ENCODE measurements at places on chromosomes 11 and 22.

DNA sequence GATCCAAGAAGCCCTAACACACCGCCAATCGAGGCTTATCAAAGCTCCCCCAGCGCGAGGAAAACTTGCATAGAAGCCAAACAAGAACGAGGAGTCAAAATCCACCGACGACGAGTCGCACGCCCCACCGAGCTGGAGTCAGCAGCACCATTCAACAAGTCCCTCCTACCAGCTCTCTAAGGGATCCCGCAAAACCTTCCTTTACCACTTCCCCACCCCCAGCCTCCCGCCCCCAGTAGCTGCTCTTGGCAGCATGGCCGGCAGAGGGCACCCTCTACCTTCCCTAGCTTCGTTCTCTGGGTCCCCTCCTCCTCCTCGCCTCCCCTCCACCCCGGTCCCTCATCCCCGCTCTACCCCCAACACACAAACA lies 1.4 kb downstream of the BDNF start:
- peak; percentile 91 for DNase-seq

- DNase-seq = no peak
These were observed 212.5 kb downstream of the TBC1D22A start for GRCh38 chr22:46974631-46975585.

- DNase-seq = peak; percentile 51
These were observed 3.7 kb downstream of the MICALL1 start for GRCh38 chr22:37909766-37910165.

GRCh38 chr11:8282631-8283030 lies 19.0 kb upstream of the LMO1 start:
- no peak for DNase-seq

GRCh38 chr11:69934861-69935494 lies 115.8 kb upstream of the FGF3 start:
- DNase-seq = no peak

- no peak for DNase-seq
These were observed 84.3 kb downstream of the PHF21A start for GRCh38 chr11:46036969-46037368.

GRCh38 chr11:68314203-68315170 lies 2.1 kb downstream of the LRP5 start:
- DNase-seq = no peak

DNA sequence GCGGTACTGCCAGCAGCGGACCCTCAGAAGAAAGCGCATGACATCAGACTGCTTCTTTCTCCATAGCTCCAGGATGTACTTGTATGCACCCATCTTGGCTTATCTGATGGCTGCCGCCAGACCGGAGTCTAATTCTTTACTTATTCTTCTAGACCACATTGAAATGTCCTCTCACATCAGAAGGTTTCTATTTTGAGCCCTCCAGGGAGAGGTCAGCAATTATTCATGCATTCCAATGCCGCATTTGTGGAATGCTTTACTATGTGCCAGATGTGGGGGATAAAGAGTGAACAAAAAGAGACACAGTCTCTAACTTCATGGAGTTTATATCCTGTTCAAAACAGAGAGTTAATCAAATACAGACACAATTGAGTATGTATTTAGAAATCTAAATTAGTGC lies 230.1 kb downstream of the MIAT start:
- DNase-seq = peak; percentile 82

GRCh38 chr11:67071420-67072284 lies 15.0 kb downstream of the RHOD start:
- DNase-seq = peak; percentile 93

- DNase-seq = peak; percentile 37
These were observed 34.0 kb upstream of the MMP13 start for GRCh38 chr11:102989379-102990047.

GRCh38 chr11:84829162-84829561 lies 798.0 kb downstream of the DLG2 start:
- DNase-seq = no peak

DNA sequence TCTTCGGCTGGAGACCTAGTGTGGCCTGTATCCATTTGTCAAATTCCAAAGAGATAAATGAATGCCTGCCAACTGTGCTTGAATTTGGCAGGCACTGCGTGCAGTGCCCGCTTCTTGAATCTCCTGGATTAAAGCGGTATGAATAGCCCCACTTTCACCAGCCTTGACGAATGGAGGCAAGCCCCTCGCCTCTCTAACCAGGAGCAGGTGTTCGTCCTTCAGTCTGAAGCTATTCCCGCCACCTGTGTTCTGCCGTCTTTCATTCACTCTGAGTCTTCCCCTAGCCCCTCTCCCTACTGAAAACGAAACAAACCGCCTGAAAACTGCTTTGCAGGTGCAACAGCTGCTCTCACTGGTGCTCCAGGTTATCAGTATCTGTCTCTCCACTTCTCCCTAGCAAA lies 11.2 kb downstream of the NLRP14 start:
- DNase-seq = no peak

DNA sequence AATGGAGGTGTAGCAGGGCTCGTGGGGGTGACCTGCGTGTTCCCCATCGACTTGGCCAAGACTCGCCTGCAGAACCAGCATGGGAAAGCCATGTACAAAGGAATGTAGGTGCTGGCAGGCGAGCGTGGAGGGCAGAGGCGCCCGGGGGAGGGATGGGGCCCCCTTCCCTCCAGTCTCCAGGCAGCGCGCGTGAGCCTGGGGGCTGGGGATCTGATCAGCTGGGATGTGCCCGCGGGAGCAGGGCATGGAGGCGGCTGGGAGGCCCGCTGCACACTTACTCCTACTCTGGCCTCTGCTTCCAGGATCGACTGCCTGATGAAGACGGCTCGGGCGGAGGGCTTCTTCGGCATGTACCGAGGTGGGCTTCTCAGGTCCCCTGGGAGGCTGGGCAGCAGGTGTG lies 17.8 kb downstream of the SLC25A18 start:
- no peak for DNase-seq

DNA sequence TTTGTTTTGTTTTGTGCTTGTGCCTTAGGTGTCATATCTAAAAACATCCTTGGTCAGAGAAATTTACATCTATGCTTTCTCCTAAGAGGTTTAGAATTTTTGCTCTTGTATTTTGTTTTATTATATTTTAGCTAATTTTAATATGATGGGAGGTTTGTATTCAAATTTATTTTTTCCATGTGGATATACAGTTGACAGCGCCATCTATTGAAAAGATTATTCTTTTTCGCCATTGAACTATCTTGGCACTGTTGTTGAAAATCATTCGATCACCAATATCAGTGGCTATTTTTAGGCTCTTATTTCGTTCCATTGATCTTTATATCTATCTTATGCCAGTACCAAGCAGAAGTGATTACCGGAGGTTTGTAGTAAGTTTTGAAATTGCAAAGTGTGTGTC lies 510.3 kb downstream of the BRD1 start:
- no peak for DNase-seq

DNA sequence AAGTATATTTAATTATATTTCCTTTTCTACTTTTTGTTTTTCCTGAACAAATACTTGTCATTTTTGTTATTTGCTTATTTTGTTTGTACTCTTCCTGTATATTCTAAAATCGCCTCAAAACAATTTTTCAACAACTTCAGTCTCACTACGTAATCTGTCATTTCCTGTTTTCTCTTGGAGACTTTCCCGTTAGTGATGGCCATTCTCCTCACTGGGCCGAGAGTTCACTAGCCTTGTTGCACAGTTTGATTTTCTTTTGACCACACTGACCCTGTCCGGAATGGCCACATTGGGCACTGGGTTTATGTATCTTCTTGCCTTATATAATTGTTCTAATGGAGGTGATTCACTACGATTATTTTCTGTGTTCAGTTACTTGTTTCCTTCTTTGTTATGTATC lies 726.1 kb downstream of the FAM181B start:
- no peak for DNase-seq

GRCh38 chr22:25159028-25159427 lies 40.6 kb upstream of the CRYBB3 start:
- peak; percentile 26 for DNase-seq

All from AG20443 (cell line).